Activated CD4-positive, alpha-beta T cell treated with anti-CD3 and anti-CD28 coated beads, Interleukin-2, amount 50 U/mL, for 4 hours (primary cell): ENCODE measurements at places on chromosomes 6 and 20.

- DNase-seq, result no peak
Measured at GRCh38 chr20:20225325-20226043, 142.4 kb upstream of the INSM1 start.

DNA sequence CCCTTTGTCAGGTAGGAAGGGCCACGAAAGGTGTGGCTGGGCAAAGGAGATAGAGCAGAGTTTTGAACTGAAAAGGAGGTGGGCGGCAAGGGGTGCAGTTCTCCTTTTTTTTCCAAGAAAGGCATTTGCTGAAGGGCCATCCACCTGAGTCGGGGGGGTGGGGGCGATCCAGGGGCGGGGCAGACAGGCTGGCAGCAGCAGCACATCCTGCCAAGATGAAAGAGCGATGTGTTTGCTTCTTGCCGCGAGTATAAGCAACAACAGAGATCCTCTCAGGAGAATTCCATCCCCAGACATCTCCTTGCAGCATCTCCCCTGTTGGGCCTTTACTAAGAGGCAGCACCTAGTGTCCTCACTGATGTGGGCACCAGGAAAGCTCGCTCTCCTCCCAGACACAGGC lies 516.5 kb downstream of the CD83 start:
- DNase-seq, result peak; percentile 18

DNA sequence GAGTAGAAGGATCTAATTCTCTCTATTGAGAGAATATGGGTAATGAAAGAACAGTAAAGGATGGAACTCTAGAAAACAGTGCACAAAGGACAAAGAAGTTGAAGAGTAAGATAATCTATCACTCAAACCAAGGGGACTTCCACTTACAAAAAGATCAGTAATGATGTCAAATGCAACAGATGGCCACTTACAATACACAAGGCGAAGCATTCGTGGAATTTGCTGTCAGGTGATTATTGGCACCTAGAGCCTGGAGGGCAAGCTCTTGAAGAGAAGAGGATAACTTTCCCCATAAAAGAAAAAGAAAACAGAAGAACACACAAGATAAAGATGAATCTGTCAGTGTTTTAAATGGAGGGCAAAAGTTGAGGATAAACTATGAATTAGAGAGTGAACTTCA lies 256.0 kb upstream of the TCF21 start:
- DNase-seq, result no peak

GRCh38 chr6:21118216-21118780 lies 475.3 kb upstream of the SOX4 start:
- DNase-seq, result no peak

DNA sequence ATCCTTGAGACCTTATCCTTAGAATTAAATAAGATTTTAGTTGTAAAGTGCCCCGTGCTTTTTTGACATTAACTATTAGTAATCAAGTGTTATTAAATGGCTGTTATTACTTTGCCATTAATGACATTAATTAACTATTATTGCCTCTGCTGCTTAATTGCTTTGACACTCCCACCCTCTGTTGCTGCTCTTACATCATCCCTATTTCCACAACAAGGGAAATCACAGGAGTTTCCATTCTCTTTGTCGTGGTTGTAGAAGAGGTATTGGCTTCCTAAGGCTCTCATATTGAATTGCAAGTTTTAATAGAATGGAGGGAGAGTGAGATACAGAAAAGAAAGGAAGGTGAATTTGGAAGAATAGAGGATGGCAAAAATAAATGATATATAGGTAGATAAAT lies 545.8 kb downstream of the MMUT start:
- DNase-seq, result no peak

GRCh38 chr6:16511040-16511660 lies 250.1 kb downstream of the ATXN1 start:
- DNase-seq, result no peak

DNA sequence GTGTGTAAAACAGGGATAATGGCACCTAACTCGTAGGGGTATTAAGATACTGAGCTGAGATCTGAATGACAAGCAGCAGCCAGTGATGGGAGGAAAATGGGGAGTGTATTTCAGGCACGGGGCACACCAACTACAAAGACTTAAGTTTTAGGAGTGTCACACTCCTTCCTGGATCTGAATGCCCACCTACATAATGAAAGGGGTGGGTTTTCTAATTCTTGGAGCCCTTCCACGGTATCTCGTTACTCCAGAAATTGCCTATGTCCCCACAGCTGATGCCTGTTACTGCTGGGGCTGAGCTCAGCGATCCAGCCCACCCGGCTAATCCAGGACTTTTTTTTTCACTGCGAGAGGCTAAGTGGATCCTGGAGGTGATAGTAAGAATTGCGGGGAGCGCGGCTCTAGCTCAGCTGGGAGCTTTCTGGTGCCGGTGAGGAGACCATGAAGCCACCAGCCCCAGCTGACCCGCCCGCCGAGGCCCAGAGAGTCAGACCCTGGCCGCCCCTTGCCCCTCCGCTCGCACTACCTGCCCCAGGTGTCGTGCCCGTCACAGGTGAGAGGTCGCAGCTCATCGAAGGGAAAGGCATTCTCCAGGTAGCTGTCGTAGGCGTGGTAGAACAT lies 727 bp downstream of the EDEM2 start:
- DNase-seq, result peak; percentile 19

- DNase-seq, result no peak
Measured at GRCh38 chr20:1430004-1430451, 36.6 kb downstream of the NSFL1C start.

- no peak for DNase-seq
Measured at GRCh38 chr20:2149507-2149906, 47.9 kb downstream of the STK35 start.

DNA sequence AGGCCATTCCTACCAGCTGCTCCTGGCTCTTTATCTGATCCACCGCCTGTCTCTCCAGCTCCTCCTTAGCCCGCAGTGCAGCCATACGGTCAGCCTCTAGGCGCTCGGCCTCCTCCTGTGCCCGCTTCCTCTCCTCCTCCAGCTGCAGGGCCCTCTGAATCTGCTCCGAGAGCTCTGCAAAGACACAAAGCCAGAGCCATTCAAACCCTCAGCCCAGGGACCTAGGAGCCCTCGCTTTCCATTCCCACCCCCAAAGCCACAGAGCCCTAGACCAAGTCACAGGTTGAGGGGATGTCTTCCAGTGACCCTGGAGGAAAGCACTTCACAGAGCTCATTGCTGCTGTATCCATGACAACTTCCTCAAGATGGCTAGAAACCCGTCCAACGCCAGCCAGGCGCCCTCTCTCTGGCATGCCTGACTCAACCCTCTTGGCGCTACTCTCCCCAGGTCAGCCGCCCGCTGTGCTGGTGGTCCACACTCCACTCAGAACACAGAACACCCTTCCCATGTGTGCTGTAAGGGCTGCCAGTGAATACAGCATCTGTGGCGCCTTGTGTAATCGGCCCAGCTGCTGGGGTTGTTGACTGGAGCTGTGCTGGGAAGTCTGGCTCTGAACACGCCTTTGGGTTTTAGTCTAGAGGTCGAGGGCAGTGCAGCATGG lies 49.3 kb downstream of the EZR start:
- no peak for DNase-seq

DNA sequence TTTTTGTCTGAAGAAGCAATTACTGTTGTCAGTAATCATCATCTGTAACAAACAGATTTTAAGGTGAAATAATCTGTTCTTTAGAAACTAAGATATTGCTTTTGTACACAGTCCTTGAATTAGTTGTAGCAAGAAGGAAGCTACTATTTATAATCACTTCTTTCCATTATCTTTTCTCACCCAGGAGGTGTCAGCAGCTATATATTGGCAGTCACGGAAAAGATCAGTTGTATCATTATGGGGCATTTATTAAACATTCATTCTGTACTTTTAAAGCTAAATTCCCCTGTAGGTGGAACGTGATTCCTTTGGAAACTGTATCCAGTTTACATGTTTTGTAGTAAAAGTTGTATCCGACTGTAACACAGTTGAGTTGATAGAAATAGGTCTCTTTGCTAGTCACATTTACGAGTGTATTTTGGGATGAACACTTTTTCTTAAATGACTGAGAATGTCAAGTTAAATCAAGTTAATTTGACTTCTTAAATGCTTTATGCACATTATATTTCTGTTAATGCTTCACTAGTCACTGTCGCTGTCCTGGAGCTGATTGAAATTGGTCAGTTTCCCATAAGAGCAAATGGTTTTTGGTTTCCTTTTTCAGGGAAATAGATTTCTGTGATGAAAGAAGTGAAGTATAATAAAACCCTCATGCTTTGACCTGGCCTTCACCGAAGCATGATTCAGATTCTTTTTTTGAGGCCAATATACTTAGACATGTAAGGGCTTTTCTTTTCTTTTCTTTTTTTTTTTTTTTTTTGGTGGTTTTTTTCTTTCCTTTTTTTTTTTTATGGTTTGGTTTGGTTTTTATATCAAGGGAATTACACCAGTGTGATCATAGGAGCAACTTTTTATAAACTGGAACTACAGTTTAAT lies 5.1 kb downstream of the QKI start:
- no peak for DNase-seq

DNA sequence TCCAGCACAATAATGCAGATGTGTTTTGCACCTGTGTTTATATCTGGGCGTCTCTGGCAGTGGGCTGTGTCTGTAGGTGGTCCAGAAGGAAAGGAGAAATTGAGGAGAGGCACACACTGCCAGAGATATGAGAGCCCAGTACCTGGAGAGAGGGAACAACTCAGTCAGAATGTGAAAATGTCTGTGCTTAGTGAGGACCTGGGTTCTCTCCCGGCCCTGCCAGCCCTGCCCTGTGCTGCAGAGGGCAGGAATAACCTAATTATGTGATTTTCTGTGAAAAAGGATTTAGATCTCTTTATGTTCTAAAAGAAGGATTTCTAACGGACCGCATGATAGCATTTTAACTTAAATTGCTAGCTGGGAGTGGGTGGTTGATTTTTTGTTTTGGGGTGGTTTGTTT lies 8.3 kb upstream of the EXOC2 start:
- no peak for DNase-seq

DNA sequence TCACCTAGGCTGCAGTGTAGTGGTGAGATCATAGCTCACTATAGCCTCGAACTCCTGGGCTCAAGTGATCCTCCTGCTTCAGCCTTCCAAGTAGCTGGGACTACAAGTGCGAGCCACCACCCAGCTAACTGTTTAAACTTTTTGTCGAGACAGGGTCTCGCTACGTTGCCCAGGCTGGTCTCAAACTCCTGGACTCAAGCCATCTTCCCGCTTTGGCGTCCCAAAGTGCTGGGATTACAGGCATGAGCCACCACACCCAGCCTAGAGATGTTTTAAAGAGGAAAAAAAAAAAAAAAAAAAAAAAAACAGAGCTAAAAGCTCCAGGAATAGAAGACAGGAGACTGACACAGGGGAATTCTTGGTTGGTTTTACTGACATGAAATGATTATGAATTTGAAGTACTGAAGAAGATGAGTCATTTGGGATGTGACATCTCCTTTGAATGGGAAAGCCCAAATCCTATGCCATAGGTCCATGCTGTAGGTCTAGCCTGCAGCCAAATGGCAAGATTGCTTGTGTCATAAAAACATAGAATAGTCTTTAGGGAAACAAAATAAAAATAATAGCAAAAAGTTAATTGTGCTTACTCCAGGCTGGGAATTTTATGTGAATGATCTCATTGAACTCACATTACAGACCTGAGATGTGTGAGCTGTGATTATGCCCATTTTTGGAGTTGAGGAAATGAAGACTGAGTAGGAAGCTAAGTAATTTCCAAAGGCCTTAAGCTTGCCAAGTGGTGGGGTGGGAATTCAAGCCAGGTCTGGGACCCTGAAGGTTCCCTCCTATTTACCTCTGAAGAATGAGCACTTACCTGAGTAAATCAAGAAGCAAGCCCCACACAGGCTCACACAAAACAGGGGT lies 24.3 kb upstream of the NHSL1 start:
- no peak for DNase-seq

DNA sequence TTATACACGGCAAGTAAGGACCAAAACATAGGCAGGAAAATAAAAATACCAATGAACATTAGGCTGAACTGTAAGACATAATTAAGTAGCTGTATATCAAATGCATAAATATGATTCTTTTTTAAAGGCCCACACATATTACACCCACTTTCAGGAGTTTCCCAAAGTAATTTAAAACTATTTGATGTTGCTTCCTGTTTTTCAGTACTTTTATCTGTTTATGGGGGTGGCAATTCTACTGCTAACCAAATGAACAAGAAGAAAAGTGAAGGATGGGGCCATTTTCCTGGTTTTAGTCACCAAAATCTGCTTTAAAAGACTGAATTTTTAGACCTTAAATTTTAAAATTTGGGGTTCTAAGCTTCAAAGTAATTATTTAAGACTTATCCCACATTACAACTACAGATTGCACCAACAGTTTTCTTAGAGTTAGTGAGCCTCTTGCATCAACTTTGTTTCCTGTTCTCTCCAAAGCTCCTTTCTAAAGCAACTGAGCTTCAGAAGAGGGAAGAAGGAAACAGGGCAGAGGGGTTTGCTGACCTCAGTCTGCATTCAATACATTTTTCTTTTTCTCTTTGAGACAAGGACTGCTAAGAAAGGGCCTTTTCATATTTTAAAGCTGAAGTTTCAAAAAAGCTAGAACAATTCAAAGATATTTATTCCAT lies 191.0 kb downstream of the BACH2 start:
- DNase-seq, result no peak

DNA sequence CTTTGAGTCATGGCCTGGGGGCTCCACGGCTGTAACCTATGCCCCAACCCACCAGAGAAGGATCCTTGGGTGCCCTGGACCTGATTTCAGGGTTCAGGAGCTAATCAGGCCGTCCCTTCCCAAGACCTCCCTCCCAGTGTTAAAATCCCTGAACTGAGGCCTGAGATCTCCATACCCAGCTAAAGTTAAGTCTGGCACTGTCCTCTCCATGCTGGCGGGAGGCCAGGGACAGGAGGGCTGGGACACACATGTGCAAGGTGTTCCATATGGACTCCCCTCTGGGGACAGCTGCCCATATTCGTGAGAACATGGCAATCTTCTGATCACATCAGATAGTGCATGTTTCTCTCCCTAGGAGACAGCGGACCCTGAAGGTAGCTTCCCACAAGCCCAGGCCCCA lies 11.5 kb upstream of the TREML4 start:
- no peak for DNase-seq

DNA sequence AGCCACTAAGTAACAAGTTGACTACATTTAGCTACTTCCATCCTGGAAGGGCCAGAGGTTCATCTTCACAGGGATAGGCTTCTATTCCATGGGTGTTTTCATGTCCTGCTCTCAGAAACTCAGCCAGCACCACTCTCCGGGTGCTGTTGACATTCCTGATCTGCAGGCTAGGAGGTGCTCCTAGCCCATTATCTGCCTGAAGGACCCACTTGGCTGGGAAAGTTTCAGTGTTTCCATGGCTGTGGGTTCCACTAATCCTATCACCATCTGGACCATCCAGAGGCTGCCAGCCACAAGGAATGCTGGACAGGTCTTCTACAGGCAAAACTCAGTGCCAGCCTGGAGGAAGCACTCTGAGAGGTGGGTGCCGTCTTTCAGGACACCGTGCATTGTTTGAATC lies 45.2 kb downstream of the HLA-G start:
- DNase-seq, result no peak
